ENCODE measurements at places on chromosomes 4 and X. TPM values are rescaled to one million over a fixed set of nuclear protein-coding genes. Genes with fewer than 3 reads are reported as not detected.

GRCh38 chr4:142440093-142440492 lies 406.0 kb downstream of the INPP4B start:
- no peaks in the 10 kb centered on the region for H3K4me1 ChIP-seq
- H3K27ac ChIP-seq, result no peak overlapping the region
- DNase-seq, result no peak
- no peak overlapping the region for H3K4me3 ChIP-seq

Gene H2AZ1
- total RNA-seq, result 298 TPM

GRCh38 chrX:136199365-136199764 lies 51.8 kb downstream of the MAP7D3 start:
- no peak overlapping the region for H3K27ac ChIP-seq
- peaks cover 72% of the 10 kb centered on the region for H3K27me3 ChIP-seq
- H3K36me3 ChIP-seq, result no peaks in the 10 kb centered on the region
- DNase-seq, result peak; percentile 71
- peaks cover 9% of the 10 kb centered on the region for H3K4me1 ChIP-seq
- no peak overlapping the region for H3K4me3 ChIP-seq

- no peak for DNase-seq
- H3K4me1 ChIP-seq, result peaks cover 36% of the 10 kb centered on the region
- peaks cover 34% of the 10 kb centered on the region for H3K36me3 ChIP-seq
- no peak overlapping the region for H3K4me3 ChIP-seq
- H3K27ac ChIP-seq, result peak overlapping the region; percentile 83
- no peaks in the 10 kb centered on the region for H3K27me3 ChIP-seq
Observed at GRCh38 chr4:1297456-1298325, 8.0 kb downstream of the MAEA start.

Gene PHOX2B
- not detected for total RNA-seq

Gene FGFBP1
- total RNA-seq, result 9.5 TPM

DNA sequence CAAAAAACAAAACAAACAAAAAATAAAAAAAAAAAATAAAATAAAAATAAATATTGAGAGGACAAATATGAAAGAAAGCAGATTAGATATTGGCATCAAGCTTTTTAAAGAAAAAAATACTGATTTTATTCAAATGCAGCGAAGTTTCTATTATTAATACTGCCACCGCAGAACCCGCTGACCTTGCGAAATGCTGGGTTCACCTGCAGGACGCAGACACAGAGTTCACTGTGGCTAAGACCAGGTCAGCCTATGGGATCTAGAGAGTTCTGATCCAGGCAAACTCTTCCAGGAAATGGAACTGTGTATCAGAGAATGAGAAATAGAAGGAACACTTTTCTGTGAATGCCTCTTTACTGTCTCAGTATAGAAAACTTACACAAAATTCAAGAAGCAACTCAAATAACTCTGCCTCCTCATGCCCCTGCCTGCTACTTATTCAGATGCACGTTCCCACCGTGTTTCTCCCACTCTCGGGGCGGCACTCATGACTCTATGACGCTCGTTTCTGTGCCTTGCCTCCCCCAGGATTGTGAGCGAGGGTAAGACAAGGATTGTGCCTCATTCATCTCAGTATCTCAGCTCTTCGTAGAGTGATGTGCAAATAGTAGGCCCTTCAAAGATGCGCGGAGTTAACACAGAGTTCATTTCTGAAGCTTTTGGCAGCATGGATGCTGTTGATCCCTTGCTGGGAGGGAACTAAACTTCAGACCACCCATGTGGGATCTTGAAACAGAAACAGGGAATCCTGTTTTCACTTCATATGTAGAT lies 44.1 kb upstream of the TLR3 start:
- no peaks in the 10 kb centered on the region for H3K4me1 ChIP-seq
- H3K4me3 ChIP-seq, result no peak overlapping the region
- H3K36me3 ChIP-seq, result no peaks in the 10 kb centered on the region

GRCh38 chr4:89906777-89907521 lies 12.3 kb downstream of the MMRN1 start:
- H3K27ac ChIP-seq, result no peak overlapping the region
- H3K4me1 ChIP-seq, result no peaks in the 10 kb centered on the region
- DNase-seq, result no peak
- no peak overlapping the region for H3K4me3 ChIP-seq
- H3K36me3 ChIP-seq, result no peaks in the 10 kb centered on the region

GRCh38 chrX:134537179-134537955 lies 77.4 kb downstream of the HPRT1 start:
- no peak overlapping the region for H3K27ac ChIP-seq
- peaks cover 1% of the 10 kb centered on the region for H3K4me1 ChIP-seq
- peak; percentile 37 for DNase-seq
- H3K27me3 ChIP-seq, result peaks cover 14% of the 10 kb centered on the region

DNA sequence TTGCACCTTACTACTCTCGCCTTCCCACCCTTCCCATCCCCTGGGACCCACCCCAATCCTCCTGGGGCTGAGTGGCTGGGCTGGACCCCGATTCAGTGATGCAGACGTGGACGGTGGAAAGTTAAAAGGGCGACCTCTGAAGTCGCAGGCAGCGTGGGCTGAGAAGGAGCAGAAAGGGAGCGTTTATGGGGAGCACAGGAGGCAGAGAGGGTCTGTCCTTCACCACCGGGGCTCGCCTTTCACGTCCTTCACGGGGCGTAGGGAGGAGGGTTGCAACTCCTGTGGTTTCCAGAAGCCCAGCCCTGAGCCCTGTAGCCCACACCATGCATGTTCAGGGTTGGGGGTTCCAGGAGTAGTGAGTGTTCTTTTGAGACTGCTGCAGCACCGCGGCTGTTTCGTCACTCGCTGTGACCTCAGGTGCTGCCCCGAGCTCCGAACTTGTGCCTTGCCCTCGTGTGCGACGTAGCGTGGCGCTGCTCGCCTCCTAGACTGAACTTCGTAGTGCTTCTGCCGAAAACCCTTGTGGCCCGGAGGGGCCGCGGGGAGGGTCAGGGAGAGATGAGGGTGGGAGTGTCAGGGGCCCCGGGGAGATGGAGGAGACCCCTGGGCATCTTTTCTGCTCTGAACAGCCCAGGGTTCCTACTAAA lies 1.6 kb downstream of the NHS start:
- H3K27me3 ChIP-seq, result no peaks in the 10 kb centered on the region
- no peaks in the 10 kb centered on the region for H3K36me3 ChIP-seq
- H3K4me3 ChIP-seq, result peak overlapping the region; percentile 74
- H3K27ac ChIP-seq, result peak overlapping the region; percentile 61
- no peak for DNase-seq

Gene FANCB
- total RNA-seq, result 2.7 TPM

- DNase-seq, result no peak
- H3K27me3 ChIP-seq, result no peaks in the 10 kb centered on the region
- no peaks in the 10 kb centered on the region for H3K36me3 ChIP-seq
- H3K4me3 ChIP-seq, result no peak overlapping the region
Observed at GRCh38 chr4:157558016-157558415, 337.5 kb downstream of the GRIA2 start.

DNA sequence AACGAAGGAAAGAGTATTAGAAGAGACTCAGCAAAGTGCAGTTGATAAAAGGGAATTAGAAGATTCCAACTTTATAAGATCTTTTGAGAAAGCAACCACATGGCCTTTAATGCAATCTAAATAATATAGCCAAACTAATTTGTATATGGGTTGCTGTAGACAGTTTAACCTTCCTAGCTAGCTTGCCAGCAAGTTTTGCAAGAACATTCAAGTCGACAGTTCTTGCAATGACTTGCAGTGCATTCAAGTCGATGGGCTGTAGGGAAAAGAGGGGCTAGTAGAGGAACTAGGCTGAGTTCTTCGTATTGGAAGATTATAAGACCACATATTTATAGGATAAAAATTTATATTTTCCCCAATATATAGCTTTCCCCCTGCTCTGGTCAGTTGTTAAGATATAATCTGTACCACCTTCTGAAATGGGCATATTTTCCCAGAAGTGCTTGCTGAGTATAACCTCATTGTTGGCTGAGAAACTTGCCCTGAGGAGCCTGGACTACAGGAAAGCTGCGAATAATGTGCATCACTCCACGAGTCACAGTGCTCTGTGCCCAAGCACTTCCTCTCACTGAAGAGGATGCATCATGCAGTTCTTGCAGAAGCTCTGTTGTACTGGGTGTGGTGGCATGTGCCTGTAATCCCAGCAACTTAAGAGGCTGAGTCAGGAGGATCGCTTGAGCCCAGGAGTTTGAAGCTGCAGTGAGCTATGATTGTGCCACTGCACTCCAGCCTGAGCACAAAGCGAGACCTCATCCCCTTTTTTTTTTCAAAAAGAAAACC lies 56.7 kb downstream of the DOCK11 start:
- H3K4me3 ChIP-seq, result no peak overlapping the region
- H3K27me3 ChIP-seq, result peaks cover 26% of the 10 kb centered on the region
- H3K27ac ChIP-seq, result peak overlapping the region; percentile 31
- H3K4me1 ChIP-seq, result peaks cover 6% of the 10 kb centered on the region

GRCh38 chr4:156248917-156249316 lies 295.3 kb upstream of the CTSO start:
- no peaks in the 10 kb centered on the region for H3K27me3 ChIP-seq
- H3K36me3 ChIP-seq, result no peaks in the 10 kb centered on the region
- H3K4me1 ChIP-seq, result no peaks in the 10 kb centered on the region
- no peak overlapping the region for H3K4me3 ChIP-seq

- peak overlapping the region; percentile 5 for H3K27ac ChIP-seq
- DNase-seq, result peak; percentile 87
- no peaks in the 10 kb centered on the region for H3K27me3 ChIP-seq
- H3K4me1 ChIP-seq, result peaks cover 28% of the 10 kb centered on the region
Observed at GRCh38 chr4:113355550-113356371, 306.3 kb downstream of the ANK2 start.

Gene KIT
- total RNA-seq, result not detected

GRCh38 chrX:28189011-28189410 lies 207.8 kb upstream of the DCAF8L1 start:
- no peaks in the 10 kb centered on the region for H3K4me1 ChIP-seq
- no peaks in the 10 kb centered on the region for H3K27me3 ChIP-seq
- peak; percentile 83 for DNase-seq
- peak overlapping the region; percentile 42 for H3K27ac ChIP-seq
- H3K4me3 ChIP-seq, result no peak overlapping the region
- no peaks in the 10 kb centered on the region for H3K36me3 ChIP-seq

Gene POF1B
- 1.1 TPM for total RNA-seq

Gene GAGE12C
- not detected for total RNA-seq

- H3K4me3 ChIP-seq, result no peak overlapping the region
- no peak overlapping the region for H3K27ac ChIP-seq
- no peaks in the 10 kb centered on the region for H3K4me1 ChIP-seq
- no peak for DNase-seq
Observed at GRCh38 chr4:8645753-8646124, 53.2 kb downstream of the CPZ start.

- peaks cover 7% of the 10 kb centered on the region for H3K4me1 ChIP-seq
- H3K36me3 ChIP-seq, result no peaks in the 10 kb centered on the region
- no peak overlapping the region for H3K4me3 ChIP-seq
- DNase-seq, result peak; percentile 16
- H3K27me3 ChIP-seq, result no peaks in the 10 kb centered on the region
- H3K27ac ChIP-seq, result no peak overlapping the region
Observed at GRCh38 chr4:139740121-139740520, 74.5 kb downstream of the MGST2 start.

DNA sequence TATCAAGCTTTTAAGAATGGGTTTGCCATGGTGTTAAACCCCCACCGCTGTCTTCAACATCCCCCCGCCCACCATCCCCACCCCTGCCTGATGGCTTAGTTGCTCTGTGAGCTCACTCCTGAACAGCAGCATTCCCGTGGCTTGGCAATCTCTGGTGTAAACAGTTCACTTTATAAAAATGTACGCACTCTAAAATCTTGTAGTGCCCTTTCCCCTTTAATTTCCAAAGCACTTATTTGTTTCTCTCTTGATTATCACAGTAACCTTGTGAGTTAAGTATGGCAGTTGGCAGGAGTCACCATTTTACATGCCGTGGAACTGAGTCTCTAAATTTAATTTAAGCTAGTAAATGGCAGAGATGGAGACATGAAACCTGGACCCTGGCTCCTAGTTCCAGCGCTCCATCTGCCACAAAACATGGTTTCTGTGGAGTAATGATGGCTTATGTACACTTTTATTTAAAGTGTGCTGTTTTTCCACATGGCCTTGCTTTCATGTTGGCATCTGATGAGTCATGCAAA lies 123.1 kb downstream of the AFF1 start:
- peaks cover 19% of the 10 kb centered on the region for H3K36me3 ChIP-seq
- H3K27me3 ChIP-seq, result no peaks in the 10 kb centered on the region
- no peak for DNase-seq
- H3K4me1 ChIP-seq, result peaks cover 48% of the 10 kb centered on the region
- H3K4me3 ChIP-seq, result no peak overlapping the region

DNA sequence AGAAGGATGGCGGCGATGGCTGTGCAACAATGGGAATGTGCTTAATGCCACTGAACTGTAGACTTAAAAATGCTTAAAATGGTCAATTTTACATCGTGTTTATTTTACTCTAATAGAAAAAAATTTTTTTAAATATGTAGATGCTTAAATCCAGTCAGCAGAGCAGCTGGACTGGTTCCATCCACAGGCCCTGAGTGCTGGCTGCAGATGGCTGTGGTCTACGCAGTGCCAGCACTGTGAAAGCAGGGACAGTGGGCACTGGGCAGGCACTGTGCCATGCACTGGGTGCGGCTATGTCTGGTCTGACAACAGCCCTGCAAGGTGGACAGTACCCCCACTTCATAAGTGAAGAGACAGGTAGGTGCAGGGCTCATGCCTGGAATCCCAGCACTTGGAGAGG lies 175.2 kb downstream of the AFAP1 start:
- no peaks in the 10 kb centered on the region for H3K4me1 ChIP-seq
- no peak for DNase-seq
- H3K36me3 ChIP-seq, result peaks cover 28% of the 10 kb centered on the region

- H3K27me3 ChIP-seq, result no peaks in the 10 kb centered on the region
- H3K36me3 ChIP-seq, result no peaks in the 10 kb centered on the region
- DNase-seq, result peak; percentile 52
Observed at GRCh38 chr4:140947506-140947905, 185.8 kb downstream of the RNF150 start.

DNA sequence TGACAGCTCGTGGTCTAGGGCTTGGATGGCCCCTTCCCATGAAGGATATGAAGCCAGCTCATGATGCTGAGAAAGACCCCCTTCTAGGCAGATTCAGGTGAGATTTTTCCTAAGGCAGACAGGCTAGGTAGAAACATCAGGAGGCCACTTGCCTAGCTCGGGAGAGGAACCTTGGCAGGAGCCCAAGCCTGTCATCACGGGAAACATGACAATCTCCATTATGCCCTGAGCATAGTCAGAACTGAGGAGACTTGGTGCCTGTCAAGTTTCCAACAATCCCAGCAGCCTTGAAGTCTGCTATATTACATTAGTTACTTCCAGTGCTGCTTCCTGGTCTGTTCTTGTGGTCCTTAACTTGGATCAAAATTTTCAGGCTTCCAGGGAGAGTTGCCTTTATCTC lies 18.7 kb upstream of the WDR1 start:
- H3K4me1 ChIP-seq, result no peaks in the 10 kb centered on the region
- H3K27me3 ChIP-seq, result no peaks in the 10 kb centered on the region
- no peaks in the 10 kb centered on the region for H3K36me3 ChIP-seq
- peak; percentile 24 for DNase-seq
- no peak overlapping the region for H3K27ac ChIP-seq

Gene SPANXN4
- not detected for total RNA-seq

- H3K36me3 ChIP-seq, result no peaks in the 10 kb centered on the region
- H3K27me3 ChIP-seq, result peaks cover 29% of the 10 kb centered on the region
- DNase-seq, result no peak
- no peak overlapping the region for H3K27ac ChIP-seq
Observed at GRCh38 chrX:54430519-54430918, 9.7 kb upstream of the TSR2 start.
